ENCODE measurements at places on chromosomes 4 and X.

- no peak for DNase-seq
Measured at GRCh38 chr4:823761-824460, 2.0 kb downstream of the CPLX1 start.

- no peak for DNase-seq
Measured at GRCh38 chrX:40285876-40286275, 188.1 kb upstream of the BCOR start.

GRCh38 chr4:100782356-100782755, 264.5 kb upstream of the EMCN start:
- DNase-seq: no peak

- DNase-seq: no peak
Measured at GRCh38 chr4:145308598-145308997, 128.2 kb upstream of the OTUD4 start.

GRCh38 chrX:153458476-153458875, 11.9 kb downstream of the HAUS7 start:
- no peak for DNase-seq

DNA sequence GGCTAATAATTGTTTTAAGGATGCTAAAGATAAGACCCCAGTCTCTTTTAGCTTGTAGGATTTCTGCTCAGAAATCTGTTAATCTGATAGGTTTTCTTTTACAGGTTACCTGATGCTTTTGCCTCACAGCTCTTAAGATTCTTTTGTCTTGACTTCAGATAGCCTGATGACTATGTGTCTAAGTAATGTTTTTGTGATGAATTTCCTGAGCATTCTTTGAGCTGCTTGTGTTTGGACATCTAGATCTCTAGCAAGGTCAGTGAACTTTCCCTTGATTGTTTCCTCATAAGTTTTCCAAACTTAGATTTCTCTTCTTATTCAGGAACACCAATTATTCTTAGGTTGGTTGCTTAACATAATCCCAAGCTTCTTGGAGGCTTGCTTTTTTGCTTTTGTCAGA, 104.1 kb downstream of the ZNF518B start:
- DNase-seq: no peak

DNA sequence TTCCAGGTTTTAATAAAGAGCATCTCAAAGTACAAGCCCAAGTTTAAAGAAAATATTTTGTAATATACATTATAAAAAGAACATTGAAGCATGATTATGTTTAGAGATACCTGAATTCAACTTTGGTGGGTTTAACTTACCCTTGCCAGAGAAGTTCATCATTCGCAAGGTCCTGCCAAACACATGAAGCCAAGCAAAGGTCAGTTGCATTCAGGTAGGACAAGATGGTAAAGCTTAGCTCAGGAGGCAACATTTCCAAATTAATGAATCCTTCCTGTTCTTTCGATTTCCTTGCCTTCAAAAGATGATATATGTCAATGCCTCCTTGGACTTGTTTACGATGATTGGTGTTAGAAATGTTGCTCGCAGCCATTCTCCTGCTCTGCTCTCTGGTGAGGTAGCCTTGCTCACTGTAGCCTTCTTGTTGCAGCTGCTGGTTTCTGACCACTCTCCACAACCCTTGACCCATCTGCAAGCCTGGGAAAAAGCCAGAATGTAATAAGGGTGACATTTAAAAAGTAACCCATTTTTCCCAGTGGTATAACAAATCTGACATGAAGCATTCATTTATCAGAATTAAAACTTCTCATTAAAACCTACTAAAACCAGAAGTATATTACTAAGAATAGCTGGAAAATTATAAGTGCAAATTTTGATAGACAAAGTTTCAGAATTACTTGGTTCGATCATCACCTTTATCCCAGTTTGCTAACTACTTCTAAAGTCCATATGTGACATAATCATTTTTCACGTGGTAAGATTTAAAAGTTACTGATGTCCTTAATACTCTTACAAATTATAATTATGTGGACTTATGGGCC, 20.6 kb downstream of the FBXO8 start:
- no peak for DNase-seq

- DNase-seq: no peak
Measured at GRCh38 chr4:52212702-52213101, 161.6 kb downstream of the SPATA18 start.

- no peak for DNase-seq
Measured at GRCh38 chr4:77446601-77447000, 159.0 kb upstream of the CXCL13 start.

DNA sequence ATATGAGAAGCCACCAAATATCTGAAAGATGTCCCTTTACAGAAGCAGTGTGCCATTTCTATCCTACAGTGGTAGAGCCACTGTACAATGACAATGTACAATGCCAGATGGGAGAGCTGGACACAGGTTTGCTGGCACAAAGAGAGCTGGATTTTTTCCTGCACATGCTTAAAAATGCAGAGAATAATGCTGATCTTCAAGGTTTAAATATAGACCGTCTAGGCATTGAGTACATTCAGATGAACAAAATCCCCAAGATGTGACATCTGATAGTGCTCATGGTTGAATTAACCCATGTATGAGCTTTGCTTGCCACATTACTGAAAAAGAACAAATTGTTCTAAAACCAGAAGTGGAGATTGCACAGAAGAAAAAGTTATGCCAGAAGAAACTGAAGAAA, 11.7 kb downstream of the ADGRL3 start:
- no peak for DNase-seq

- peak; percentile 39 for DNase-seq
Measured at GRCh38 chr4:53702334-53703266, 111.3 kb upstream of the LNX1 start.

DNA sequence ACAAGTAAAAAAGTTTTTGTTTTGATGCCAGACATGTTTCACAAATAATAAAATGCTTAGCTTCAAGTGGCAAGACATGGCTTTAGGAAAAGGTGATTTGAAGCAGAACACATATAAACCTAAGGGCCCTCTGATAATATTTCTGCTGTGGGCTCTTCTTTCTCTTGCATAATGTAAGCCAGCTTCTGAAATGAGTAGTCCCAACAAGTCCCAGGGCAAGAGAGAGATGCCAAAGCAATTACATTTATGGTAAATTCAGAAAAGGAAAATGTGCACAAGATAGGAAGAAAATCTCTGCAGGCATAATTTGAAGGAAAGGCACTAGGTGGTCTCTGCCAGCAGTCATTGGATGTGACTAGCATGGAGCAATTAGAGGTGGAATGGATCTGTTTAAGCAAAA, 170.8 kb upstream of the GALNT7 start:
- no peak for DNase-seq

GRCh38 chrX:131802836-131803626, 220.1 kb upstream of the STK26 start:
- DNase-seq: no peak

DNA sequence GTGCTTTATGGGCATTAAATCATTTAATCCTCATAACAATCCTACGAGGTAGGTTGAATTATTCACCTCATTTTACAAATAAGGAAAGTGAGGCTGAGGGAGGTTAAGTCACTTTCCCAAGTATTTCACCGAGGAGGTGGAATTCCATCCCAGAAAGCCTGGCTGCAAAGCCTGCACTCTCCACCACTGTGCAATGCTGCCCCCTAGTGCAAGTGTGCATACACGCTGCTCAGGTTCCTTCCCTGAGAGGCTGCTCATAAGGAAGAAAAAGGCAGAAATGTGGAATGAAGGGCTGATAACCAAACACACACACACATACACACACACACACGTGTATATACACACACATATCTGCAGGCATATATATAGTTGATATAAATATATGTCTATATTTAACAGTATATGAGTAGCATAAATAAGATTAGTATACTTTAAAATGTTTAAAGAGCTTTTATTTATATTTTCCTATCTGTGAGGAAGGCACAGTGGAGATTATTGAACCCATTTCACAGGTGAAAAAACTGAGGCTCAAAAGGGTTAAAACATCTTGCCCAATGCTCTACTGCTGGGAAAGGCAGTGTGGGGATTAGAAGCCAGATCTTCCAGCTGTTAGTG, 714.5 kb upstream of the TENM3 start:
- peak; percentile 79 for DNase-seq

DNA sequence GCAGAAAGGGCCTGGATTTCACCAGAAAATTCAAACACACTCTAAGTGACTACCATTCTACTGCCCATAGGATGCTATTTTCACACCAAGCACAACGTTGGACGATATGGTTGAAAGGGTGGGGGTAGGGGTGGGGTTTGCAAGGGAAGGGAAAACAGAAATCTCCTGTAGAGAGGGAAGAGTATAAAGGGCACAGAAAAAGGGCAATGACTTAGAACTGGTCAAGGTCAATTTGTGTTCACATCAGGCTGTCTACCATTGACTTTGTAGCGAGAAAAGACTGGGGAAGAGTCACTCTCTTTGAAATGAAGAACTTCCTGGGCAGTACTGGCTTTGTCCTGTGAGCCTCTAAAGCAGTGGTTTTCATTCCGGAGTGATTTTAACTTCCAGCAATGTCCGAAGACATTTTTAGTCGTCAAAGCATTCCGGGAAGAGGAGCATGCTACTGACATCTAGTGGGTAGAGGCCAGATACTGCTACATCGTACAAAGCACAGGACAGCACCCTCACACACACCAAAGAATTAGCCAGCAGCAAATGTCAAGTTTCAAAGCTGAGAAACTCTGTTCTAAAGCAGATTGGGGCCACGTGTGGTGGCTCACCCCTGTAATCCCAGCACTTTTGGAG, 48.4 kb upstream of the SLC7A3 start:
- peak; percentile 1 for DNase-seq

DNA sequence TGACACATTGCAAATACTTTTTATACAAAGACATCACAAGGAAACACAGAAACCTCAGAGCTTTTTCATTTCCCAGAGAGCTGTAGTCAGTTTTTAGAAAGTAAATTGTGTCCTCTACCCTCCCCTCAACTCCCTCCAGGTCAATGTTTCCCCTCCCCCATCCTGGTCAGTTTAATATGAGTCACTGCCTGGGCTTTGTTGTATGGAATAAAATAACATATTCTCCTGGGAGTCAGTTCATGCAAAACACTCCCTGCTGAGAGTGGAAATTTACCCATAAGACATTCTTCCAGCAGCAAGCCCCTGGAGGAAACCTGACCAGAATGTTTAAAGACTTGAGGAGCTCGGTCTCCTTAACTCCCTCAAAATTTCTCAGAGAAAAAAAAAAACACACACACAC, 270.1 kb upstream of the LDB2 start:
- DNase-seq: no peak

DNA sequence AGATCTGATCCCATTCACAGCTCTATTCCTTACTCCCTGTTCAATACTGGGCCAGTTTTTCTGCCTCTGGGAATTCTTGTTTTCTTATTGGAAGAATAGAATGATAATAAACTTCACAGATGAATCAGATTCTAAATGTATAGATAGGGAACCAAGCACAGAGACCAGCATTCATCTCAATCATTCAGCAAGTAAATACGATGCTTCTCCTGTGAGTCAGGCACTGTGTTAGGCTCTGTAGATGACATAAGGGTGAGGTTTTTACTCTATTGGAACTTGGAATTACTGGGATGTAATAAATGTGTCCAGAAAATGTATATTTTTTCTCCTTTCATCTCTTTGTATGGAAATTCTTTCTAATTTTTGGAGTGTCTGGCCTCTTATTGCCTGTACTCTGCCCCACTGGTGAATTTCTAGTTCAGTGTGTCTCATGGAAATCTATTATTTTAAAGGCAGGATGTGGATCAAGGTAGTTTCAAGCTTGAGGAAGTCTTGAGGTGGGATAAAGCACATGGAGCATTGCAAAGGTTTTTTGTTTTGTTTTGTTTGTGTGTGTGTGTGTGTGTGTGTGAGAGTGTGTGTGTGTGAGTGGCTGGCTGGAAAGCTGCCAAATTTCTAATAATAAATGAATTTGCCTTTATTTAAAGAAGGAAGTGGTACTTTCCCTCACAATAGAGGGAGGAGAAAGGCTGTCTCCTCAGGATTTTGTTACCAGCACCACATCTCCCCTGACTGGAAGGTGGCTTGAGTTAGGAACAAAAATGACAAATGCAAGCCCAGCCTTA, 117.9 kb upstream of the HS3ST1 start:
- DNase-seq: no peak

DNA sequence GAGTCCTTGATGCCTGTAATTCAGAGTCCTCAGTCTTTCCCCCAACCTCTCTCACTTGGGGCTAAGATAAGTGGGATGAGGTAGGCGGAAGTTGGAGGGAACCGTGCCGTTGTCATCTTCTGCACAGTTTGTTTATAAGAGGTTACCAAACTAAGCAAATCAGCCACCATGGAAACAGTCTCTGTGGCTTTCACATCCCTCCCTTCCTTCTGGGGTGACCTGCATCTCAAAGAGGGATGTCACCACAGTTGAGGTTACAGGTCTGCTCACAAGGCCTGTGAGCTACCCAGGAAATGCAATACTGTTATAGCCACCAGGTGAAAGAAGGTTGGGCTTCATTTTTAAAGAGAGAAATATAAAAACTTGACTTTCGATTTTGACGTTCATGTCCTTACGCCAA, 26.3 kb downstream of the RTL5 start:
- DNase-seq: no peak

DNA sequence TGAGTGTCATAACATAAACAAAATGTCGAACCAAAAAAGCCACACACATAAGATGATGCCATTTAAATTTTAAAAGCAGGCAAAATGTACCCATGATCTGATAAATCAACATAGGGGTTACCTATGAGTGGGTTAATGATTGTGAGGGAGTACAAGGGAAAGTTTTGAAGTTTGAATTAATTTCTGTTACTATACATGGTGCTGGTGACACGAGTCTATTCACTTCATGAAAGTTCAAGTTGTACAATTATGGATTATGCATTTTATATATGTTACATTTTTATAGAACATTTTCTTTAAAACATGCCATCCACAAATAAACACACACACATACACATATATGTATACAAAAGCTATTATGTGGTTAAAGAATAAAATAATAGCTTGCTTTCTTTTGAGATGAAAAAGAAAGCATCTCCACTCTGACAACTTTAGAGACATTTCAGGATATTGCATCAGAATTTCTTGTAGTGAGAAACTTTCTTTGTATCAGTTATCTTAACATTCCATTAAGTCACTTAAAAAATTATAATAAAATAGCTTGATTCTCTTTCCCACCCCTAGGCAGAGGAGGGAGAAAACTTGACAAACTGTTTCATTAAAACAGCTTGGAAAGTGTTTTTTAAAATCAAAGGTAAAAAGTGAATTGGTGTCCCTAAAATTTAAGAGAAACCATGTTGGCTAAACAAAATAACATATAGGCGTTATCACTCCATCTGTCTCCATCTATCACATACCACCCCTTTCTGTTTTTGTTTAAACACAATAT, 891.8 kb upstream of the NDST4 start:
- DNase-seq: no peak

DNA sequence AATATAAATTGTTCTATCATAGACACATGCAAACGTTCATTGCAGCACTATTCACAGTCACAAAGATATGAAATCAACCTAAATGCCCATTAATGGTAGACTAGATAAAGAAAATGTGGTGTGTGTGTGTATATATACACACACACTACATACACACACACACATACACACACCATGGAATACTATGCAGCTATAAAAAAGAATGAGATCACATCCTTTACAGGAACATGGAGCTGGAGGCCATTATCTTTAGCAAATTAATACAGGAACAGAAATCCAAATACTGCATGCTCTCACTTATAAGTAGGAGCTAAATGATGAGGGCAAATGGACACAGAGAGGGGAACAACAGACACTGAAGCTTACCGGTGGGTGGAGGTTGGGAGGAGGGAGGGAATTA, 65.2 kb downstream of the MTHFD2L start:
- DNase-seq: no peak
